ENCODE measurements at places on chromosomes 13 and 19.
A peak's percentile ranks its signal among the peaks of the same experiment; 100 is the strongest.

GRCh38 chr13:20231839-20232555, at the start of gene GJB6:
Gene GJB6, minus strand, starts transcription at chr13:20232319. Its CDS starts 8,839 bp downstream, at chr13:20223480.
- no peak for DNase-seq

- DNase-seq = no peak
Measured at GRCh38 chr19:30631033-30631370, 258.8 kb downstream of the ZNF536 start.

GRCh38 chr13:101449790-101450748, 2.4 kb upstream of the ITGBL1 start:
- peak; percentile 56 for DNase-seq

- DNase-seq = no peak
Measured at GRCh38 chr19:32063601-32064000, 281.8 kb upstream of the ZNF507 start.

GRCh38 chr19:41359741-41360140, 4.2 kb downstream of the B9D2 start:
- no peak for DNase-seq

DNA sequence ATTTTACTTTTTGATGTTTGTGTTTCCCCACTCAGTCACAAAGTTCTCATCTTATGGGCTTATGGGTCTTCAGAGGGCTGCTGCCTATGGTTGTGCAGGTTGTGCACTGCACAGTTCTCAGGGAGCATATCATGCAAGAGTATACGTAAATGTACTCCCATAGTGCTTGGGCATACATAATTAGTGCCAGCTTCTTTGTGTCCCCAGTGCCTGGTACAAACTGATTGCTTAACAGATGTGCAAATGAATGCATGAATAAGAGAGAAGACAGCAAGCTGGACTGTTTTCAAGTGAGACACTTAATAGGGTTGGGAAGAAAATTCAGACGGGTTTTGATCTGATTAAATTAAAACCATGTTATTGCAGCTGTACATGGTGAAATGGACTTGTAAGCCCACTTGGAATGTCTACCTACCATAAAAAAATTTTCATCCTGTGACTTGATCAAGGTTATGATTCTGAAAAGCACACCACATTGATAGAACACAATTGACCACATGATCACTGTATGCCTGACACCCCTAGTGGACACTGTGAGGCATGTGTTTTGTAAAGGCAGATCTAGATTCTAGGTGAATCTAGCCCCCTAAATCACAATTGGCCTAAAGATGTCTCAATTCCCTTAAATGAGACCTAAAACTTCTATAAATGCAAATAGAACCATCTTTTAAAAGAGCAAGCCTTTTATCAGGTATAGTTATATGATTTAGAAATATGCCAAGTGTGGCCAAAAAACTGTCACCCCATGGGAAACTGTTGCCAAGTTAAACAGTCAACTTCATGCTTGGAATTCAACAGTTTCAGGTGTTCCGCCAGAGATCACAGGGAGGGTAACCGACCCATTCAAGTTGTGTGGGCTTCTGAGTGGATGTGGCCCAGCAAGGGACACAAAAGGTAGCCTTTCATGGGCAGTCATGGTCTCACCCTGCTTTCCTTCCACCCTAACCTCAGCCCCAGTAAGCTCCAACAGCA, 27.9 kb downstream of the FAM124A start:
- DNase-seq = no peak

GRCh38 chr13:110347535-110348308, 40.6 kb downstream of the COL4A2 start:
- DNase-seq = peak; percentile 67

DNA sequence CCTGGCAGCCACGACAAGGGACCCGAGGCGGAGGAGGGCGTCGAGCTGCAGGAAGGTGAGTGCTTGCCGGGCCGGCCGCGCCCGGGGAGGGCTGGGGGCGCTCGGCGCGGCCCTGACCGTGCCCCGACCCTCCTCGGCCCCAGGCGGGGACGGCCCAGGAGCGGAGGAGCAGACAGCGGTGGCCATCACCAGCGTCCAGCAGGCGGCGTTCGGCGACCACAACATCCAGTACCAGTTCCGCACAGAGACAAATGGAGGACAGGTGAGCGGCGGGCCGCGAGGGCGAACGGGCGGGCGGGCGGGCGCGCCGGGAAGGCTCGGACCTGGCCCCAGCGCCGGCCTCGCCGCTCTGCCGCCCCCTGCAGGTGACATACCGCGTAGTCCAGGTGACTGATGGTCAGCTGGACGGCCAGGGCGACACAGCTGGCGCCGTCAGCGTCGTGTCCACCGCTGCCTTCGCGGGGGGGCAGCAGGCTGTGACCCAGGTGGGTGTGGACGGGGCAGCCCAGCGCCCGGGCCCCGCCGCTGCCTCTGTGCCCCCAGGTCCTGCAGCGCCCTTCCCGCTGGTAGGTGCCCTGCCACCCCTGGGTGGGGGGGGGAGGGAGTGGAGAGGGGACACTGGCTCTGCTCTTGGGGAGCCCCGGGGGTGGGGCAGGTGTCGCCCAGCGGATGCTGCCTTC, 816 bp downstream of the USF2 start:
- peak; percentile 4 for DNase-seq

- DNase-seq = no peak
Measured at GRCh38 chr13:60268203-60268555, 104.5 kb upstream of the DIAPH3 start.

GRCh38 chr13:112124141-112124540, 57.2 kb downstream of the SOX1 start:
- no peak for DNase-seq

GRCh38 chr19:34370983-34371382, 6.0 kb downstream of the GPI start:
- no peak for DNase-seq

DNA sequence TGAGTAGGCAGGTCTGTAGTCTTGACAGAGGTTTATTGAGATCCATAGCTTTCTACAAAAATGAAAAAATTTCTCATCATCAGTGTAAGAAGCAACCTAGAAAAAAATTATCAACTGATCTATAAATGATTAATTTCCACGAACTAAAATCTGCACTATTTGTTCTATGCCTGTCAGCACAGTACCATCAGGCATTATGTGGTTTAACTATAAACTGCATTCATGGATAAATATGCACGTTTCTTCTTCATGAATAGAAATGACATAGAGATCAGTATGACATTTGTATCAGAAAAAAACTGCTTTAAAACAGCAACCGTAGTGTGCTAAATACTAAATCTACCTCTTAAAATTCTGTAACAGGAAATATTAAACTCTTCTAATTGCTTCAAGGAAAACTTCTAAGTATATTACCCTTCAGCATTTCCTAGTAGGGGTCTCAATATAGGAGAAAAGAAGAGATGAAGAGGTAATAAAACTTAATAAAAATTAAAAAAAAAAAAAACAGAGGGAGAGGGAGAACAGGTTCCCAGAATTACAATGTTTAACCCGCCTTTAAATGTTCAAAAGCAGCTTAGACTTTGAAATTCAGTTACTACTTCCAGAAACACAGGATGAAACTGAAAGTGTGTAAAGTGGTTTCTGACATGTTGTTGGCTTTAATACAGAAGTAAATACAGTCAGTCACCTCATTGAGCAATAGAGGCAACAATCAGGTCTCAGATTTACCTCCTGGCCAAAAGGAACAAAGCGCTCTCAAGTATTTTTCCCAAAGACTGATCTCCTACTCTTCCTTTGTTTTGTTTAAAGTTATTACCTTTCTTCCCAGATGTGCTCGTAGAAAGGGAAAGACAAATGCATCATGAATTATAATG, 144.4 kb downstream of the DIAPH3 start:
- DNase-seq = no peak

- no peak for DNase-seq
Measured at GRCh38 chr13:39823063-39823713, 167.7 kb downstream of the COG6 start.

Data from amniotic stem cell (primary cell).